Stimulated activated CD8-positive, alpha-beta memory T cell treated with anti-CD3 and anti-CD28 coated beads, Interleukin-4, amount 100 ng/mL, for 4 hours (primary cell): ENCODE measurements at places on chromosomes 7 and 10.
A peak's percentile ranks its signal among the peaks of the same experiment; 100 is the strongest.

- no peak for DNase-seq
Observed at GRCh38 chr10:74883428-74883827, 57.0 kb downstream of the KAT6B start.

DNA sequence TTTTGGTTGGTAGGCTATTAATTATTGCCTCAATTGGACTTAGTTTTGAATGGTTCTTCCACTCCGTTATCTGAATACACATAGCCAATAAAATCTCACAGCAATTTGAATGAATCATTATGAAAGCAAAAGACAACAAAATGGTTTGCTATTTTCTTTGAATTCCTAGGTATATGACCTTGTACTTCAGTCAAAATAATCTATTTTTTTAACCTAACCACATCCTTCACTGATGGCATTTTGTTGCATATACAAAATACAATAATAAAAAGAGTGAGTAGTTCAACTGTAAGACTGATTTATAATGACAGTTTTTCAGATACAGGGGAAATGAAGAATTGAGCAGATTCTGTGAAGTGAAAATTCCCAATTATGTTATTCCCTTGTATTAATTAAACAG, 433.1 kb downstream of the HTR7 start:
- DNase-seq, result no peak

GRCh38 chr10:122368502-122369254, 5.8 kb upstream of the PLEKHA1 start:
- no peak for DNase-seq

DNA sequence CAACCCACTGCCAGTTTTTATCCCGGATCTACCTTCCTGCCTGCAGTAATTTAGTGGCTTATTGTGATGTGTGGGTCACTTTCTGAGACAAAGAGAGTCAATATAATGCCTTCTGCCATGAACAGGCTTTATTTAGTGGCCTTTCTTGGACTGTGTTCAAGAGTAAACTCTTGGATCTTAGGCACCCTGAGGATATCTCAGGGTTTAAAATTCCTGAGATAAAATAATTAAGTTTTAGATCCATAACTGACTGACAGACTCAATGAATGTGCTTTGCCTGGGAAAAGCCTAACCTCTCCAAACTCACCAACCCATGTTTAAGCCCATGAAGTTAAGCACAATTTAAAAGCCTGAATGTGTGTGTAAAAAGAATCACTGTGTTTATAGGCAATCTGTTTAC, 564.3 kb downstream of the LRMDA start:
- no peak for DNase-seq

DNA sequence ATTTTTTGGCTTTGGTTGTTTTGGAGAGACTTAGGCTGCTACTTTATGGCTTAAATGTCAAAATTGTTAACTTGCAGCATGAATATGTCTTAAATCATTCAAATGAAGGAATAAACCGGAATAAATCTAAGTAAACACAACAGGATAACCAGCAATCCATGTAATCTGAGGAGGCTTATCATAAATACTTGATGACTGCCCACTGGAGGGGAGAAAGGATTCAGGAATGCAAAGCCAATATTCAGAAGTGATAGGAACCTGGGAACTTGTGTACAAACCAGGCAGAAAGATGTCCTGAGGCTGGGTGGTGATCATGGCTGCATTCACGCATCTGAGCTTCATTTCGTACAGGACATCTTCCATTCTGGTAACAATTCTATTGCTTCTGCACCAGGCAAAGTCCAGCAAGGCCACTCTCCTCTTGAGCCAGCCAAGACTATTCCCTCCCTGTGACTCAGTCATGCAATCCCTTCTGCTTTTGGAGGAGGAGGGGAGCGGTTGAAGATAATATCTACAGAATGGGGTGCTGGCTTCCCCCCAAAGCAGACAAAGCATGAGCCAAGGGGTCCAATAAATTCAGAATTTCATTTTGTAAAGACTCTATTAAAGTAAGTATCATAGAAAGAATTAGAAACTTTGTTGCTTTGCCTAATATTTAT, 374.5 kb downstream of the PHTF2 start:
- DNase-seq, result no peak

DNA sequence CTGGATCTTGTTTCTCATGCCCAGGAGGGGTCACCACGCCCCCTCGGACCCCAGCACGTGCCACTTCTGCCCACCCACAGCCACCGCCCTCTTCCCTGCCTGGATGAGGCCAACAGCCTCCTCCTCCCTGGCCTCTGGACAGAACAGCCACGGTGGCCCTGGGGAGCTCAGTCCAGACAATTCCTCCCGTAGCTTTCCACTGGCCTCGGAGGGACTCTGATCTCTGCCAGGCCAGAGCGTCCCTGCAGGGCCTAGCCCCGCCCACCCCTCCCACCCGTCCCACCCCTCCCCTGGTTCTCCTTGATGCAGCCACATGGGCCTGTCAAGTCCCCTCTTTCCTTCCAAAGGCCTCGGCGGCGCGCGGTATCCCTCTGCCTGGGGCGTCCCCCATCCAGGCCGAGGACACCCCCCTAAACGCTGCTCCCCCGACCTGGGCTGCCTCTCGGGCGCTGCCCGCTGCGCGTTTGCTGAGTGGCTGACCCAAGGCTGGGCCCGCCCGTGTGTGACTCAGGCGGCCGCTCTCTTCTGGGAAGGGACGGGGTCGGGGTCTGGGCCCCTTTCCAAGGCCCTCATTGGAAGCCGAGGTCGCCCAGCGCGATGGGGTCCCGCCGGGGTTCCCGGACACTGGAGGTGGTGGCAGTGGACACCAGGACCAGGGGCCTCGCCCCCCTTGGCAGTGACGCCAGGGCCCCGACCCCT, 557 bp downstream of the TMEM120A start:
- DNase-seq, result no peak

GRCh38 chr7:4845740-4846142, 16.1 kb downstream of the PAPOLB start:
- DNase-seq, result no peak

- no peak for DNase-seq
Observed at GRCh38 chr10:123557366-123558108, 108.6 kb upstream of the GPR26 start.

DNA sequence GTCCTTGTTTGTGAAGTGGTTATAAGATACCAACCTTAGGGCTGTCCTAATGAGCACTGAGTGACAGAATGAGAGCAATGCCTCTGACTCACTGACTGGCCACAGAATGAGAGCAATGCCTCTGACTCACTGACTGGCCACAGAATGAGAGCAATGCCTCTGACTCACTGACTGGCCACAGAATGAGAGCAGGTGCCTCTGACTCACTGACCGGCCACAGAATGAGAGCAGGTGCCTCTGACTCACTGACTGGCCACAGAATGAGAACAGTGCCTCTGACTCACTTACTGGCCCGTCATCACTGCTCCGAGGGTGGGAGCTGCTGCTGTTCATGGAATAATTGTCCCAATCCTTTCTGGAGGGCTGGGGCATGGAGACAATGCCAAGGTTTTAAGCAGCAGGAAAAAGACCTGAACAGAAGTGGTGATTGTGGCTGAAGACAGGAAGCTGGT, 265.2 kb upstream of the PPP2R2D start:
- DNase-seq, result no peak

- DNase-seq, result no peak
Observed at GRCh38 chr10:44389556-44389955, 4.7 kb upstream of the CXCL12 start.

DNA sequence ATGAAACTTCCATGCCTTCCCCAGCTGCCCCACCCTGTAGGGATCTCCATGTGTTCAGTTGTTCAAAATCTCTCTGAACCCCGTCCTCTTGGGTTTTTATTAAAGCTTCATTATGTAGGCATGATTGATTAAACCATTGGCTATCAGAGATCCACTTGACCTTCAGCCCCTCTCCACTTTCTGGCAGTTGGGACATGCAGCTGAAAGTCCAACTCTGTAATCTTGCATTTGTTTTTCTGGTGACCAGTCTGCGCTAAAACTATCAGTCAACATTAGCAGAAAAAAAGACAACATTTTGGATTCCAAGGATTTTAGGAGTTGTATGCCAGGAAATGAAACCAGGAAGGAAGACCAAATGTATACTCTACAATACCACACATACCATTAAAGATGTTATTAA, 1115.1 kb downstream of the XPNPEP1 start:
- no peak for DNase-seq

- DNase-seq, result no peak
Observed at GRCh38 chr10:45420453-45421192, 46.6 kb downstream of the ALOX5 start.

DNA sequence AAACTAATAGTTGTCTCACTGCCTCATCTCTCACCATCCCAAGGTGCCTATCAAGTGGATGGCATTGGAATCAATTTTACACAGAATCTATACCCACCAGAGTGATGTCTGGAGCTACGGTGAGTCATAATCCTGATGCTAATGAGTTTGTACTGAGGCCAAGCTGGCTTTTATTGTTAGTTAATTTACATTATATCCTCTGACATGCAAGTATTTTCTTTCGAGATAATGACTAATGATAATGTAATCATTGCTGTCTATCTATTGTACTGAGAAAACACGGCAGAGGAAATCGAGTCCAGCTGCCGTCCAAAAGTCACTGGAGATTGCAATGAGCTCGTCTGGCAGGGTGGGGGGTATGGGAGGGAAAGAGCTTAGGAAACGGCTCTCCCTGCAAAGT, 172.4 kb upstream of the LANCL2 start:
- DNase-seq, result no peak

- no peak for DNase-seq
Observed at GRCh38 chr7:149588930-149589329, 91.3 kb upstream of the ZNF746 start.

DNA sequence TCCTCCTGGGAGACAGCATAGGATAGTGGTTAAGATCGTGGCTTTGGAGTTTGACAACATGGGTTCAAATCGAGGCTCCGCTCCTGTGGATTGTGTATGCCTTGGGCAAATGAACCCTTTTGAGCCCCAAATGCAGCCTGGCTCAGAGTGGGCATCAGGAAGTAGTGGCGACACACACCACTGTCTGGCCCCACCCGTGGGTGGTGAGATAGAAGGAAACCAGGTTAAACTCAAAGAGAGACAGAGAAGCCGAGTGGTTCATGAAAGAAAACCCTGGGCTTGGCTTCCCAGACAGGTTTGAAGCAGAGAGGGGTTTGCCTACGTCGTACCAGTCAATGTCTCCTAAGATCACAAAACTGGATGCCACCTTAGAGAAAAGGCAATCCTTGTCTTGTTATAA, 57.7 kb downstream of the PRTFDC1 start:
- no peak for DNase-seq

- DNase-seq, result no peak
Observed at GRCh38 chr10:52256832-52257691, 57.0 kb upstream of the DKK1 start.

- DNase-seq, result no peak
Observed at GRCh38 chr7:6395898-6396595, 51.7 kb downstream of the DAGLB start.

DNA sequence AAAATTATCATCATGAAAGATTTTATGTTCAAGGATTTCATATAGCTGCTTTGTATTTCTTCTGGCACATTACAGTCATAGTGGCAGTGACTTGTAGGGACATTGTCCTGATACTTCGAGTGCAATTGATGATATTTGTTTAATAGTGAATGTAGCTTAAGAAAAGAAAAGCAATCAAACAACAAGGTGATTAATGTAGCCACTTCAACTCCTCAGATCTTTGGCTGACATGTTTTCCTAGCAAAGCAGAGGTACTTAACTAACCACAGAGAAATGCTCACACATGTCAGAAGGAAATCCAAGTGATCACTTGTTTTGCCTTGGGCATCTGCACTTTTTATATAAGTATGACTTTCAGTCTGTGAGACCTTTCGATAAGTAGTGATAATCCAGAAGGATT, 470.3 kb downstream of the AUTS2 start:
- no peak for DNase-seq

GRCh38 chr7:139124084-139124914, 14.8 kb upstream of the ZC3HAV1 start:
- no peak for DNase-seq

DNA sequence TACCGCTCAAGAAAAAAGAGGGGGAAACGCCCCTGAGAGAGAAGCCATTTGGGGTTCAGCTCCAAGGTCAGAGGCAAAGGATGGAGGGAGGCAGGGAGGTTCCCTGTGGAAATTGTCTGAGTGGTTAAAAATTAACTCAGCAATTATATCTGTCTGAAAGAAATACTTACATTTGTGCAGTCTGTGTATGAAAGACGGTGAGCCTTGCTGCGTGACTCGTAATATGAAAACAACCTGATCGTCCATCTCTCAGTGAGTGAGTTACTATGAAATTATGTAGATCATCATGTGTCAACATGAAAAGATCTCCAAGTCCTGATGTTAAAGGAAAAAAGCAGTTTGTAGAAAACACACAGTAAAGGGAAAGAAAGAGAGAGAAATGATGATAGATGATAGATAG, 67.2 kb upstream of the FAM204A start:
- no peak for DNase-seq

DNA sequence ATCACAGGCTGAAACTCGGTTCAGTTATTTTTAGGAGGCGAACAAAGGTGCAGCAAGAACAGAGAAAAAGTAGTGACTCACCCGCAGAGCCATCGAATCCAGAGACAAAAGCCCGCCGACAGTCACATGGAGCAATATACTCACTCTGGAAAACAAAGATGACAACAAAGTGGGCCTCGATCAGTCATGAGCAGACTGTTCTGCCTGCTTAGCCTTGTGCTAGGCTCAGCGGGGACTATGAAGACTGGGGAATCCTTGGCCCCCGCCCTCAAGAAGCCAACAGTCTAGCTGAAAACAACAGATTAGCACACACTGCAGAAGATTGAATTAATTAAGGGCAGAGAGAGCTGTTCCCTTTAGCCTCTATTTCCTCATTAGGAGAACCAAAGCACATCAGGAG, 30.4 kb downstream of the XPNPEP1 start:
- DNase-seq, result no peak

GRCh38 chr7:51160990-51161615, 155.5 kb downstream of the COBL start:
- DNase-seq, result peak; percentile 10

DNA sequence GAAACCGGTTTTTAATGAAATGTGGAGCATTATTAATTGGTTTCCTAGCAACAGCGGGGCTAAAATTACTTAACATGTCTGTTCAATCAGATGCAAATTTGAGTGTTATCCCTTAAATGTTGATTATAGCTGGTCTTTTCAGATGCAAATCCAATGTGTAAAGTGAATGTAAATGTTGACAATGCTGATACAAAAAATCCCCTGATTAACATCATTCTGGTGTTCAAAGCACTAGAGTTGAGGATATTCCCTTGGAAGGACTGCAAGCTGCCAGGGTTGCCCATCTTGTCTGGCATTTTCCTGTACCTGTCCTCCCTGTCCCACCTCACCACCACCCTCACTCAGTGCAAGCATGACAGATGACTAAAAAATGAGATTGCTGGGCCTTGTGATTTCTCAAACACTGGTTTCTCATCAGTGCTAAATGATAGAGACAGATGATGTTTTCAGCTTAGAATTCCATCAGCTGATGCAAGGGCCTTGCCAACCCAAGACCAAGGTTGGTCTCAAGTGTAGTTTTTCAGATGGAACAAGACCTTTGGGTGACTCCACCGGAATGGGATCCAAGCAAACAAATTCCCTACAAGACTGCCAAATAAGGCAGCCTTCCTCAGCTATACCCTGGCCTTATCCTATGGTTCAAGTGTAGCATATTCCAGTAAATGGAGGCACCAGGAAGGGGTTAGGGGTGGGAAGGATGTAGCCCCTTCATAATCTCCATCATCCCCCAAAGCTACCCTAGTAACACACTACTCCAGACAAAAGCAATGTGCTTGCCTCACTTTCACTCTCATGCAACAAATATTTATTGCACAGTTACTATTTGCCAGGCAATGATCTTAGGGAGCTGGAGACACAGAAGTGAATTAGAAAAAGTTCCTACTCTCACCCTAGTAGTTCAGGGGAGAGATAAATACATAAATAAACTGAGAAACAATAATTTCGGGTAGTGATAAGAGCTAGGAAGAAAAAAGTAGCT, 54.9 kb downstream of the JAZF1 start:
- DNase-seq, result no peak

- no peak for DNase-seq
Observed at GRCh38 chr7:3697472-3697871, 396.4 kb downstream of the SDK1 start.
